ENCODE measurements at places on chromosomes 16 and 17.

- DNase-seq, result peak; percentile 85
These were observed at the start of gene HLF for GRCh38 chr17:55264645-55265298. Gene HLF (plus strand): TSS chr17:55264960. CDS start chr17:55265485, 525 bp downstream.

DNA sequence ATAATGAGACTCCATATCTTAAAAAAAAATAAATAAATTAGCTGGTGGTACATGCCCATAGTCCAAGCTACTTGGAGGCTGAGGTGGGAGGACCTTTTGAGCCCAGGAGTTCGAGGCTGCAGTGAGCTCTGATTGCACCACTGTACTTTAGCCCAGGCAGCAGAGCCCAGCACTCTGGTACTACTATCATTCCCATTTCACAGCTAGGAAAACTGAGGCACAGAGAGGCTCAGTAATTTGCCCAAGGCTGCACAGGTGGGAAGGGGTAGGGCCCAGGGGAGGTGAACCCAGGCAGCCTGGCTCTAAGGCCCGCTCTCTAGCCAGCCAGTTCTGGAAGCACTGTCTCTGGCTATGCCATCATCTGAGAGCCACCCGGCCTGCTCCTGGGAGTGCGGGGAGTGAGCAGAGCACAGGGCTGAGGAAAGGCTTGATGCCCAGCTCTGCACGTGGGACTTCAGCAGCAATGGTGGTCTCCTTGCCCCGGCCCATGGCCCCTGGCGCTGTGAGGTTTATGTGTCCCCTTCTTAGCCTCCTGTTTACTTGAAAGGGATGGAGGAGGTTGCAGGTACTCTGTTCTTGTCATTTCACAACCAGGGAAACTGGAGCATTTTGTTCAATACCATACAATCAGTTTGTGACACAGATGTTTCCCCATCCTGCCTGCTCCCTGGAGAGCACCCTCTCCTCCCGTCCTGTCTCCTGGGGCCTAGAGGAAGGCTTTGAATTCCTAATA is 222.3 kb downstream of the KATNIP start:
- no peak for DNase-seq

DNA sequence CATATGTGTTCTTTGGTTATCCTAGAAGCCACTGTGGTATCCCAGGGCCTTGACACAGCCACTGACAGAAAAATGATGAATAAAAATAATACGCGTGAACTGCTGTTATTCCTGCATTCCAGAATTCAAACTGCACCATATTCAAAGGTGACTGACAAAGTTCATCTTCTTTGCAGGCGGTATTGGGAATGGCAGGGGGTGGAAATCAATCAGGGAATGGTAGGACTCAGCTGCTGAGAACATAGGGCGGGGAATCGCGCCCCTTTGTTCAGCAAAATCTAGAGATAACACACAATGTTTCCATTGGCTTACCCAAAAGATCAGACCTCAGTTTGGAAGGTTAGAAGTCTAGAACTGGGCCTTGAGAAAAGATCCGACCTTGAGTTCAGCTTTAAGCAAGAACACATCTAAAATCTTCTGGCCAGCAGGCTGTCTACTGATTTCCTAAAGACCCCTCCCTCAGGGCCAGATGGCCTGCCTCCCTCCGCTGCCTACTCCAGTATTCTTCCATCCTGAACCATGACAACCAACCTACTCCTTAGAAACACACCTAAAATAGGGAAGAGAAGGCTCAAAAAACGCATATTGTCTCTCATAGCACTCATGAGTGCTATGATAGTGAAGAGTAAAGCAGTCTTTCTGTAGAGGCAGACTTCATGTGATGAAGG is 34.1 kb downstream of the CDK5R1 start:
- DNase-seq, result no peak

DNA sequence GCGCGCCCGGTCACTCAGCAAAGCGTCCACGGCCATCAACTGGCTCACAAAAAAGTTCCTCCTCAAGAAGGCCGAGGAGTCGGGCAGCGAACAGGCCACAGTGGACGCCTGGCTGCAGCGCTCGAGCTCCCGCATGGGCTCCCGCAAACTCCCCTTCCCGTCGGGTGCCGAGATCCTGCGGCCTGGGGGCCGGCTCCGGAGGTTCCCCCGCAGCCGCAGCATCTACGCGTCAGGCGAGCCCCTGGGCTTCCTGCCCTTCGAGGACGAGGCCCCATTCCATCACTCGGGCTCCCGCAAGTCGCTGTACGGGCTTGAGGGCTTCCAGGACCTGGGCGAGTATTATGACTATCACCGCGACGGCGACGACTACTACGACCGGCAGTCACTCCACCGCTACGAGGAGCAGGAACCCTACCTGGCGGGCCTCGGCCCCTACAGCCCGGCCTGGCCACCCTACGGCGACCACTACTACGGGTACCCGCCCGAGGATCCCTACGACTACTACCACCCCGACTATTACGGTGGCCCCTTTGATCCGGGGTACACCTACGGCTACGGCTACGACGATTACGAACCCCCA is 10.7 kb downstream of the MYO15A start:
- no peak for DNase-seq

DNA sequence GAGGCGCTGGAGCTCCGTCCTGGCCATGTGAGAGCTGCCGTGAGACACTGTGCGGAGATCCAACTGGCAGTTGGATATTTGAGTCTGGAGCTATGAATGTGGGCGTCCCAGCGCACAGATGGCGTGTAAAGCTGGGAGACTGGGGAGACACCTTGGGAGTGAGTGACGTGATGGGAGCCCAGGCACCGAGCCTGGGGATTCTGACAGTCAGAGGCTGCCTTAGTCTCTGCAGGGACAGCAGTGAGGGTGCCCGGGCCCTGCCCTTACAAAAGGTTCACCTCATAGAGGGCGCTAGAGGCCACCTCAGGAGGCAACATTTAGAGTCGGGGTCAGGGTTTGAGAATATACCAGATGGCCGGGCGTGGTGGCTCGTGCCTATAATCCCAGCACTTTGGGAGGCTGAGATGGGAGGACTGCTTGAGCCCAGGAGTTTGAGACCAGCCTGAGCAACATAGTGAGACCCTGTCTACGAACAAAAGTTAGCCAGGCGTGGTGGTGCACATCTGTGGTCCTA is 194.1 kb upstream of the GSE1 start:
- DNase-seq, result no peak

GRCh38 chr17:35185849-35186248 is 8.3 kb downstream of the SLC35G3 start:
- no peak for DNase-seq

GRCh38 chr17:66412857-66413558 is 110.6 kb downstream of the PRKCA start:
- DNase-seq, result no peak

DNA sequence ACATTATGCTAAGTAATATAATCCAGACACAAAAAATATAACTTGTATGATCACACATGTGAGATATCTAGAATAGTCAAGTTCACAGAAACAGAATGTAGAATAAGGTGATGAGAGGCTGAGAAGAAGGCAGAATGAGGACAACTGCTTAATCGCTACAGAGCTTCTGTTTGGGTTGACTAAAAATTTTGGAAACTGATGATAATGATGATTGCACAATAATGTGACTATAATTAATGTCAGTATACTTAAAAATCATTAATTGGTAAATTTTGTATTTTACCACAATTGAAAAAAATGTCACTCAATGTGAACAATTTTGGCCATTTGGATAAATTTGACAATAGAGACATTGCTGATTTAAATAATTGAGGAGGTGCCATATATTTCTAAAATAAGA is 1374.4 kb upstream of the CDH8 start:
- no peak for DNase-seq

DNA sequence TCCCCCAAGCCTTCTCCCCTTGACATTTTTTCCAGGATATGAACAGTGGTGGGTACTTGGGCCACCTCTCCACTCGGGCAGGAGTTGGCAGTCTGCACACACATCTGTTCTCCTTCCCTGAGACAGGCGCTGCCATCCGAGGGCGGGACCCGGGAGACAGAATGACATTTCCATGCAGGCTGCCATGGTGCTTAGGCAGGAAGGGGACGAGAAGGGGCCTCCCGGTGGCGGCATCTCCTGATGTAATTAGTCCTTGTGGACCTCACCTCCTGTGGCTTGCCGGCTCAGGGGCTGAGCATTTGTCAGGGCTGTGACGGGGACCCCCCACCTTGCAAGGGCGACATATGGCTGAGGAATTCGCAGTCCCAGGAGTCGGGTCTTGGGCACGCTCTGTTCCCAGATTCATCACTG is 197.2 kb downstream of the FOXL1 start:
- no peak for DNase-seq

- DNase-seq, result no peak
These were observed 165.6 kb downstream of the SNX29 start for GRCh38 chr16:12142157-12142556.

Measured in NCI-H510A treated with DMSO at 0.1 percent for 48 hours (cell line).